ENCODE measurements at places on chromosomes 1 and 21.

DNA sequence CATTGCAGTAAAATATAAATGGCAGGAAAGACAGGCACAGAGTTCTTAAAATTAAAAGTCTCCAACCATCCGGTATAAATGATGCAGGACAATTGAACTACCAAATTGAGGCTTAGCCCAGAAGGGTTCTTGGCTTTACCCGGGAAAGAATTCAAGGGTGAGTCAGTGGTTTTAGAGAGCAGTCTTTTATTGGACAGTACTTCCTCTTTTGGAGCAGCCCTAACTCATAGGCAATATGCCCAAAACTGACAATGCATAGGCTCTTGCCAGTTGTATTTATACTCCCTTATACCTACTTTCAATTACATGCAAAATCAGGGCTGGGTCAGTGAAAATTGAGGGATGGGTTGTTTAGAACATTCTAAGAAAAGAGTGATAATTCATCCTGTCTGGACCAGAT, 1628.9 kb upstream of the PRMT6 start:
- DNase-seq, result no peak

DNA sequence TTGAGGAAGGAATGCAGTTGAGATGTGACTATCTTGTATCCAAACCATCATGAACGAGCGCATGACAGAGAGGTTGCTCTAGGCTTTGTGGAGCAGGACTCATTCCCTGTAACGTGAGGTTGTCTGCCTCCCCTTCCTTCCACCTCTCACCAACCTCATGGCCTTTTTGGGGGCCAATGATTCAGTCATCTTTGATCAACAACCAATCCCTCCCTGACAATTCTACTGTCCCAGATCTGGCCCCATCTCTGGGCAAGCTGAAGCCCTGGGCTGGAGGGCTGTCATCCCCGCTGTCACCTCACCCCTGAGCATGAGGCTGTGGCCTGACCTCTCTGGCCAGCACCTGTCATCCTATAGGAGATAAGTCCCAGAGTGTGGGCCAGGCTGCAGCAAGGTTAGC, 19.7 kb downstream of the MTARC1 start:
- DNase-seq, result no peak

DNA sequence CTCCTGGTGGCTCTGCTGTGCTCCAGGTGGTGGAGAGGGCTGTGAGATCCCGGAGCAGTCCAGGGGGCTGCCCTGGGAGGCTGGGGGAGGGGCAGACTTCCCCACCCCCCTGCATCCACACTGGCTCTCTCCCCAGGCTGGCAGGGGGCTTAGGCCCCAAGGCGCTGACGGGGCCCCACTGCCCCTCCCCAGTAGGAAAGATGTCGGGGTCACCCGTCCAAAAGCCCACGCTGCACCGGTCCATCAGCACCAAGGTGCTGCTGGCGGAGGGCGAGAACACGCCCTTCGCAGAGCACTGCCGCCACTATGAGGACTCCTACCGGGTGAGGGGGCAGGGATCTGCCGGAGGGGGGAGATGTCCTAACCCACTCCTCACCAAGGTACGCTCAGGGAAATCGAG, 5.8 kb downstream of the RNF207 start:
- no peak for DNase-seq

DNA sequence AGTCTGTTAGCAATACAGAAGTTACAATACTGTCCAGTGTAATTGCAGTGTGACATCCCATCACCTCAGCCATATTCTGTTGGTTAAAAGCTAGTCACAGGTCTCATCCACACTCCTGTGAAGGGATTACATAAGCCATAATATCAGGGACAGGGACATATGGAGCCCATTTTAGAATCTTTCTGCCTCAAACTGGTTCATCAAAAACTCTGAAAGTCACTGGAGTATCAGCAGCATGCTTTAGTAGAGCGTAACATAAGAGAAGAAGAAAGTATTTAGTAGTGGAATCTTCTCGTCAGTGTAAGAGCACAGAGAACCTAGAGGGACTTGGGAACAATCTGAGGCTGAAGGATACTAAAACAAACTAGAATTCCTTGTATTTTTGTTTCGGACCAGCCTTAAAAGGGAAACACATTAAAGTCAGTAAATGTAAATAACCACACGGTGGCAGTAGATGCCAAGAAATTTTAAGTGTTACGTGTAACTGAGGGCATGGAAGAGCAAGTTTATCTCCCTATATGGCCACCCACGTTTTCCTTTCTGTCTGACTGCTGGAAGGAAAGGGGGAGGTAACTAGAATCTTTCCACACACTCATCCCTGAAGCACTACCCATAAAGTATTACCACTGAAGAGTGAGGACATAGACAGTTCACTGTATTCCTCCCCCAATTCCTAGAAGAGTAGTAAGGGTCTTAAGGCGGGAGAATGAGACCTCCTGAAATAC, 41.6 kb upstream of the AGL start:
- peak; percentile 64 for DNase-seq

GRCh38 chr1:8941906-8942305, 3.8 kb upstream of the CA6 start:
- no peak for DNase-seq

- no peak for DNase-seq
Measured at GRCh38 chr1:193486671-193487229, 300.3 kb upstream of the B3GALT2 start.

- DNase-seq, result no peak
Measured at GRCh38 chr1:38004284-38005108, 818 bp downstream of the FHL3 start.

DNA sequence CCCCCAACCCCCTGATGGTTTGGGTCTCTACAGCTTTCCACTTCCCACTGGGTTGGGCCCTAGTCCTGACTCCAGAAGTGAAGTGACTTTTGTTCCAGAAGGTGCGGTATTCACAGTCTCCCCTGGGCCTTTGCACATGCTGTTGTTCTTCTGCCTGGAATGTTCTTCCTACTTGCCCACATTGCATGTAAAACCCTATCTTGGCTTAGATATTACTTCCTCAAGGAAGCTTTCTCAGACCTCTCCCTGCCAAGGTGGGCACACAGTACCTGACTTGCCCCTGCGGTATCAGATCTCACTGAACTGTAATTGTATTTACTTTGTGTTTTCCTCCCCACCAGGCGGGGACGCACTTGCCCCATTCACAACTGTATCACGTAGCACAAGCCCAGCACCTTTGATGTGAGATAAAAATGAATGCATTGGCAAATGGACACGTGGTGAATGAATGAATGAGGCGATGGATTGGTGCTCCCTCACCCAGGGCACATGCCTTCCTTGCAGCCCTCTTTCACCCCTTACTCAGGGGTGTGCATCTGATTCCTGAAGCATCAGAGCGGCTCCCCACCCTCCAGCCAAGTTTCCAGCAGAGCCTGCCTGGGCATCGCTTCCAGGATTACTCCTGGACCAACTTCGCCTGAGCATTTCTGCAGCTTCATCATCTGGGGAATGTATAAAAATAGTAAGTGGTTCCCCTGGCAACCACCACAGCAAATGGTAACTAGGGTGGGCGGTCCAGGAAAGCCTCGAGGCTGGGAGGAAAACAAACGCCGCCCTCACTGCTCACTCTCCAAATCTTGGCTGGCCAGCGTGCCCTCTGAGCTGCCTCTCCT, 19.8 kb downstream of the NENF start:
- DNase-seq, result no peak

GRCh38 chr1:89781494-89782126, 39.2 kb upstream of the LRRC8D start:
- no peak for DNase-seq

- no peak for DNase-seq
Measured at GRCh38 chr1:72010094-72010431, 272.3 kb downstream of the NEGR1 start.

DNA sequence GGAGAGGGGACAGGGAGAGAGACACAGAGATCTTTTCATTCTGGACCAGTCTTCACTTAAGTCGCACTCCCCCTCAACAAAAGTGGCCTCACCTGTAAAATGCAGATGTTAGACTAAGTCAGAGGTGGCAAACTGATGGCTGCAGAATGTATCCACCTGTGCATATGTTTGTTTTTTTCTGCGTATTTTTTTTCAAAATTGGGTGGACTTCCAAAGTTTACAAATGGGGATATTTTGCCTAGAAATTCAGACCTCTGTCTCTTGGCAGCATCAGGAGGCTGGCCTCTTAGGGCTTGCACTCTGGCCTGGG, 525.0 kb downstream of the MATN1 start:
- DNase-seq, result no peak

GRCh38 chr1:43550598-43551246, 20.0 kb downstream of the PTPRF start:
- no peak for DNase-seq

GRCh38 chr1:52668711-52669110, 29.4 kb downstream of the COA7 start:
- DNase-seq, result no peak

DNA sequence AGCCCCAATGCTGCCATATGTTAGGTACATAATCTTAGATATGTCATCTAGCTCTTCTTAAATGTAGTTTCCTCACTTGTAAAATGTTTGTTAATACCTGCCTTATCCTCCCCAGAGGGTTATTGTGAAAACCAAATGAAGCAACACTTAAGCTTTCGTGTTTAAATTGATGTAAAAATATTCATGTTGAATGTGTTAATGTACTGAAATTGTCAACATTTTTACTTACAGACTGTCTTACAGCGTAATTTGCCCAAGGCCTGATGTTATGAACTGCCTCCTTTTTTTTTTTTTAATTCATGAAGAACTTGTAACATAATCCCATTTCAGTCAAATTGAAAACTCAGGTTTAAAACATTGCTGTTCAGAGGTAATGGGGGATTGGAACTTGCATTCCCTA, 25.6 kb upstream of the ENAH start:
- DNase-seq, result no peak

GRCh38 chr21:38699048-38699447, 106.7 kb upstream of the ETS2 start:
- no peak for DNase-seq

DNA sequence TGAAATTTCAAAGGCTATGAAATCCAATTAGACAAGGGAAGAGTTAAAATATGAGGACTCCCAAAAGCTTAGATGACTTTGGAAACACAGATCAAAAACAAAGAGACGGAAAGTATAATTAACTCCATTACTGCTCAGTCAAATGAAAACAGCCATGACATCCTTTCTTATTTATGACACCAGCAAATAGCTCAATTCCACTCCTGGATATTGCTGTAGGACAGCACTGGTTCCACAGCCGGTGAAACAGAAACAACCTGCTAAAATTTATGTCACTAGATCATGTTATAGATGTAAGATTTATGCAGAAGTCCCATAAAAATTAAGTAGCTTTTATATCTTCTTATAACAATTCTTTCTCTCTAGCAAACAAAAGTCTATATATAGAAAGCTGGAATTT, 65.6 kb upstream of the RRP15 start:
- DNase-seq, result no peak

- peak; percentile 19 for DNase-seq
Measured at GRCh38 chr1:86380257-86380861, 15.8 kb downstream of the ODF2L start.

GRCh38 chr1:36419569-36419968, 21.9 kb upstream of the LSM10 start:
- no peak for DNase-seq

DNA sequence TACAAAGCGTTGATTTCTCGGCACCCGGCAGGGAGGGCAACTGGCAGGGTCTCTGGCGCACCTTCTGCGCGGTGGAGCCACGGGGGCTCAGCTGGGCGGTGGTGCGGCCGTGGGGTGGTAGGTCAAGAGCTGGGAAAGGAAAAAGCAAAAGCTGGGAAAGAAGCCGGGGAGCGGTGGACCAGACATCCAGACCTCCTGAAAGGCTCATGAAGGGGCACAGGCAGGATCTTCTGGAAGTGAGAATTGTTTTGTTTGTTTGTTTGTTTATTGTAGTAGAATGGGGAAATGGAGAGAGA, 7.2 kb upstream of the RNU1-1 start:
- no peak for DNase-seq

GRCh38 chr1:156012051-156012817, 8.5 kb downstream of the SSR2 start:
- no peak for DNase-seq

DNA sequence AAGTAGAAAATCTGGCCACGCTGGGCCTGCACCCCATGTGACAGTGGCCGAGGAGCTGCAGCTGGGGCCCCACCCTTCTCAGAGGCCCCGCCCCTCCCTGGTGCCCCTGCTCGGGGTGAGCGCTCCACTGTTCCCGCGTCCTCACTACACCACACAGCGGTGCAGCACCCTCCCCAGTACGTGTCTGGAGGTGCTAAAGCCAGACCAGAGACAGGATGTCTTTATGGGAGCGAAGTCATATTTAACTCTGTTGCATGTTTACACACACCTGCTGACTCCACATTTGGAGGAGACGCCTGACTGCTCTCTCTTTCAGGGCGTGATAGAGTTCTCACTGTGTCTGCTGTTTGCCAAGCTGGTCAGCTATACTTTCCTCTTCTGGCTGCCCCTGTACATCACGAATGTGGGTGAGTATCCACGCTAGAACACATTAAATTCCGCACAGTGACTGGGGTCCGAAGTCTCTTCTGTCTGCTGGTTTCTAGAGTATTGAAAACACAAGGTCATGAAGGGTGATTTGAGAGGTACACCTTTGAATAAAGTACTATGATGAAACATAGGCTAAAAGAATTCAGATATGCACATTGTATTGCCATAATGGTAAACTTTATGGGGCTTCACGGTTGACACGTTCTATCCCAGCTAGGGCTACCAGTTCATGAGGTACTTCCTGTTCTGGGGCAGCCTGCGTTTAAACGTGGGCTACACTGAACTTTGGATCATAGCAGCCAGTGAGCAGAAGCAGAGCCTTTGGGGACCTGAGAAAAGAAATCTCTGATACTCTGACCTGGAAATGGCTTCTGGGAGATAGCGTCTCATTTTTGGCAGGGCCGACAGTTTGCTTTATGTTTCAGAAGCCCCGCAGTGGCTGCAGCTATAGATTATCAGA, 48.4 kb downstream of the SLC37A1 start:
- DNase-seq, result no peak

DNA sequence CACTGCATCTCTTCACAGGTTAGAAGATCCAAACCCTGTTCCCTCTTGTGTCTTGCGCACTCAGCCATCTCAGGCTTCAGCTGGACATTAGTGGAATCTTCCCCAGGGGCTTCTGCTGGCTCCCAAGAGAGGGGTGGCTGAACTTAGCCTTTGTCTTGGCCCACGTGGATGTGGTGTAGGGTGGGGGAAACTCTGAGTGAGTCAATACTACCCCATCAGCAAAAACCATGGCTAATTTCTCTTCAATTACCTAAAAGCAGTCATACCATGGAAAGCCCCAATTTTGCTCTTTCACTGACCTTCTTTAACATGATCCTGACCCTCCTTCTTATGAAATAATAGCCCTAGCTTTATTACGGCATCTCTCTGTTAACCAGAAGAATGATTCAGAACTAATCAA, 72.5 kb upstream of the RAB3GAP2 start:
- DNase-seq, result no peak

GRCh38 chr1:44792736-44793502, 4.9 kb upstream of the BEST4 start:
- DNase-seq, result no peak

Data from NCI-H524 treated with DMSO at 0.1 percent for 48 hours (cell line).